ENCODE measurements at places on chromosomes 5 and 9.

DNA sequence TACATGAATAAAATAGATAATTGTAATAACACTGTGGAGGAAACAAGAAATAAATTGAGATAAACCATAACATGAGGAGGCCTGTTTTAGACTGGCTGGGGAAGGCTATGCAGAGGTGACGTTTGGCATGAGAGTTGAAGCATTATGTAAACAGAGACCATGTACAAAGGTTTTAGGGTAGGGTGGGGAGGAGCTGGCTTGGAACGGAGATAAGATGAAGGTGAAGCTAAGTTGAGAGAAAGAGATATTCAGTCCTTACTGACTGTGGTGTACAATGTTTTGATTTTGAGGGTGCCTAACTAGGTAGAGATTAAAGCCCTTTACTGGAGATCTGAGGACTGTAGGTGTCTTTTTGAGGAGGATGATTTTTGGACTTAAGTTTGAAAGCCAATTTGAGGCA is 17.8 kb downstream of the MAN2A1 start:
- DNase-seq, result peak; percentile 47

GRCh38 chr5:81675420-81675819 is 75.5 kb downstream of the SSBP2 start:
- no peak for DNase-seq

- DNase-seq, result no peak
Observed at GRCh38 chr9:36964791-36965190, 69.3 kb downstream of the PAX5 start.

DNA sequence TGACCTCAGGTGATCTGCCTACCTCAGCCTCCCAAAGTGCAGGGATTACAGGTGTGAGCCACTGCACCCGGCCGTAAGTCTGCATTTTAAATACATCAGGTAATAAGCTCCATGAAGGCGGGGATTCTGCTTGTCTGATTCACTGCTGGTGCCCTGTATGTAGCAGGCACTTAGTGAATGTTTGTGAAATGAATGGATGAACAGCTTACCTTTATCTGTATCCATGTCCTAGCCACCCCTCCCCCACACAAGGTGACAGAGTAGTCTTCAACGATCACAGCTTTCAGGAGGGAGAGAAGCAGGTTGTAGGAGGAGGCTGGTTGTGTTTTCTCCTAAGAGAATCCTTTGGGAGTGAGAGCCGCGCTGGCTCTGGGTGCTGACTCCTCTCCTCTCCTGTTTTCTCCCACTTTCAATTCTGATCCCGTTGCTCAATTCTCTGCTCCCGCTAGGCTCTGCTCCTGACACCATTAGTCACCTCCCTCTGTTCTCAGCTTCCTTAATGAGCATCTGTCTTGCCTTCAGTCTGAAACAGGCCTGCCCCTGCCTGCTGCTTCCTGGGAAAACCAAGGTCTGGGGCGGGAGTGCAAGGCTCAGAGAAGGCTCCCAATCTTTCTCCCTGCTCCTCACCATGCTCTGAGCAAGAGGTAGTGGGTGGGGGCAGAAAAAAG is 88.8 kb upstream of the CTNNA1 start:
- DNase-seq, result no peak

DNA sequence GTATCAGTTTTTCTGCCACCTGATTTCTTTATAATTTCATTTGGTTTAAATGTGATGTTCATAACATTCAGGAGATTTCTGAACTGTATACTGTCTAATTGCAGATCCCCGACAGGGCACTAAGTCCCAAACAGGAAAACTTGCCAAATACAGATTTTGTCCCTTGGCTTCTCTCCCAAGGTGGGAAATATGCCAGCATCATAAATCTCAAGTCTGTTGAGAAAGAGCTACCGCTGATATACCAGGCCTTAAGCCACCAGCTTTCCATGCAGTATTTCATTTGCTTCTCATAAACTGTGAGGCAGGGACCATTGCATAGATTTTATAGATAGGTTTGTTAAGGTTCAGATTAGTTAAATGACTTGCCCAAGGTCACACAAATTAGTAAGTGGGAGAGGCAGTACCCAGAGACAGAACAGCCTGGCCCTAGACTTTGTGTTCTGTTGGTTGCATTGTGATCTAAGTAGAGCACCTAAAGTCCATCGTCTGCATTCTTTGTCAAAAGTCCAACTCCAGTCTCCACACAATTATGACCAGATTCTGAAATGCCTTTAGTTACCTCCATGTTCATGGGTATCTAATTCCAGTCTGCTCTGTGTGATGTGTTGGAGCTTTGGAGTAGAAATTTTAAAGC is 16.2 kb downstream of the GPR21 start:
- DNase-seq, result no peak

DNA sequence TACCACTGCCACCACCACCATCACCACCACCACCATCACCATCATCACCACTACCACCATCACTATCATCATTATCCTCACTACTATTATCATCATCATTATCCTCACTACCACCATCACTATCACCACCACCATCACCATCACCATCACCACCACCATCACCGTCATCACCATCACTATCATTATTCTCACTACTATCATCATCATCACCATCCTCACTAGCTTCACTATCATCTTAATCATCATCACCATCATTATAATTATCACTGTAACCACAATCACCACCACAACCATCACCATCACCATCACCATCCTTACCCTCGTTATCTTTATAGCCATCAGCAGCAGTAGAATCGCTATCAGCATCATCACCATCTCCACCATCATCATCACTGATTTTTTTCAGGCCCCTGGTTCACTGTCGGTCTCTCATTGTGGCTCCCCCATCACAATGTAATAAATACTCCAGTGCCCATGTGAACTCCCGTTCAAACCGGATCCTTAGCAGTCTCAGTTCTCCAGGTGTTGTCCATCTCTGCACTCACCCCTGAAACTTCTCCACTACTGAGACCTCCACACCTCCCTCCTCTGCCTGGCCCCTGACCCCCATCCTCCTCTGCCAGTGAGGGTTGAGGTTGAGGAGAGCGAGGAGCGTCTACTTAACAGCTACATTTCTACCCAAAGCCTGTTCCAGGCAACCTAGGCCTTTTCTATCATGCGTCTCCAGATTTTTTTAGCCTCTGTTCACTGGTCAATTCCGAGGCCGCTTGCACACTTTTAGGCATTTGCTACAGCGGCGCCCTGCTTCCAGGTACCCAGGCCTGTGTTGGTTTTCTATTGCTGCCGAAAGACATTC is 238.2 kb downstream of the PBX3 start:
- no peak for DNase-seq

- no peak for DNase-seq
Observed at GRCh38 chr9:6893350-6894131, 135.8 kb downstream of the KDM4C start.

- DNase-seq, result no peak
Observed at GRCh38 chr5:17361331-17361730, 136.7 kb upstream of the TAF11L2 start.

DNA sequence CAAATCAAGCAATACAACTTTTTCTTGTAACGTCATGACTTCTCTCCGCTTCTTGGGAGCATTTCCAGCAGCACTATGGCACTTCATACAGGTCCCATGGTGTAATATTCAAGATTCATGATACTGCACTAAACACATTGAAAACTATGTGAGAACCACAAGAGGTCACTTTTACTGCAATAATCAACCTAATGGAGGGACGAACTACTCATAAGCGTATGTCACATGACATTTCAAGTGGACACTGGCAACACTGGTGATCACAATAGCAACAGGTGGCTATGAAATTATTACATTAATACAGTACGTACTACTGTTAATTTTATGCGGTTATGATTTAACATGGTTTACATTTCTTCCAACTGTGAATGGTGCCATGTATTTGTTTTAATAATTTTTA is 78.6 kb upstream of the TBC1D9B start:
- no peak for DNase-seq

GRCh38 chr5:126656401-126657007 is 55.8 kb downstream of the PHAX start:
- DNase-seq, result no peak

- no peak for DNase-seq
Observed at GRCh38 chr9:129604056-129604765, 16.7 kb downstream of the C9orf50 start.

GRCh38 chr9:128818839-128819715 is 777 bp downstream of the ENDOG start:
- DNase-seq, result no peak

GRCh38 chr5:116378777-116379121 is 195.9 kb downstream of the SEMA6A start:
- no peak for DNase-seq

- DNase-seq, result no peak
Observed at GRCh38 chr5:143488381-143488780, 84.9 kb upstream of the NR3C1 start.

GRCh38 chr9:91885746-91886413 is 64.1 kb downstream of the ROR2 start:
- DNase-seq, result no peak

GRCh38 chr9:87343816-87344430 is 153.7 kb upstream of the DAPK1 start:
- no peak for DNase-seq

DNA sequence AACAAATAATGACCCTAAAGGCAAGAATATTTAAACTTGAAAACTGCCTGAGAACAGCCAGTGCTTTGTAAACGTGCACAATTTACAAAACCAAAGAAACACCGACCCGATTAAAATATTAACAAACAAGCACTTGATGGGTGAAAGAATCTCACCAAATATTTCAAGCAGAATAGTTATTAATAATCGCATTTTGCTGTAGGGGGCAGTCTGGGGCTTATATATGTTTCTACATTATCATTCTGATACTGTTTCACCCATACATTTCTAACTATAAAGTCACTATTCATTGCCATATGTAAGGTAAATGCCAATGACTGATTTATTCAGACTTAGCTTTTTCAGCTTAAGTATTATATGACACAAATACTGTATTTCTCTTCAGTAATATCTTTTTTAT is 37.7 kb downstream of the UBAP2 start:
- DNase-seq, result peak; percentile 33

DNA sequence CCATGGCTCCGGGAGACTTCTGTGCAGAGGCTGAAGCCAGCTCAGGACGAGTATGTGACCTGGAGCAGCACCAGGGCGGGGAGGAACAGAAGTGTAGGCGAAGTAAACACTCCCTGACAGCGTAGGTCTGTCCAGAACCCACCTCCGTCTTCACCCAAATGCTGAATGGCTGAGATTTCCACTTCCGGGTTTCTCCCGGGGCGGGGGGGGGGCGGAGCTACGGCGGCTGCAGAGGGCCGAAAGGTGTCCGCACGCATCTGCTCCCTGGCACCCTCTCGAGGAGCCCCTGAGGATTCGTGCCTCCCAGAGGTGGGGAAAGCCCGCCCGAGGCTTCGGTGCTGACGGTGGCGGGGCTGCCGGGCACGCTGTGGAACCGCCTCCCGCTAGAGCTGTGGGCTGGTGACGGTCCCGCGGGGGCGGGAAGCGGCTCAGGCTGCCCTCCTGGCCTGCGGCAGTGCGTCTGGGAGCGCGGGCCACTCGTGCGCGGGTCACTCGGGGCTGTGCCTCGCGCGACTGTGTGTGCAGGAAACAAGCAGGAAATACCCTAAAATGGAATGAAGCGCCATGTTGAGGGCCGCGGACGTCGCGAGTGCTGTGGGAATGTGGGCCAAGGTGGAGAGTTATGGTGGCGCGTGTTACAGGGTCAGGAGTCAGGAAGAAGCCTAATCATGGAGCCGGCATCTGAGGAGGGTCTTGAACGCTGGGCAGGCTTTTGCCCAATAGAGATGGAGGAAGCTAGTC is 1425.4 kb downstream of the FOXD4L5 start:
- DNase-seq, result no peak

DNA sequence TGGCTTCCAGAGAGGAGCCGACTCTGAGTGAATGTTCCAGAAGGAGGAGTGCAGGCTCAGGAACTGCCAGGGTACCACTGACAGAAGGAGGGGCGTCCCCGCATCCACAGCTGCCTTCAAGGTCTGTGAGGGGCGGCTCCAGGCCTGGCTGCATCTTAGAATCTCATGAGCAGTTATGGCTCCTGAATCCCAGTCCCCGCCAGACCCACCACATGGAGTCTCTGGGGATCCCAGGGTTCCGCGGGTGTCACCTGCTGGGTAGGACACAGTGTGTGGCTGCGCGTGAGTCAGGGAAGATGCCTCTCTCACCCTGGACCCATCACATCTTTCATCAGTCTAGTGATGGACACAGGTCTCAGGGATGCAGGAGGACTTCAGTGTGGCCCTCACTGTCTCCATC is 79.2 kb downstream of the COL5A1 start:
- DNase-seq, result no peak

- no peak for DNase-seq
Observed at GRCh38 chr9:132547976-132548730, 34.3 kb upstream of the BARHL1 start.

- DNase-seq, result no peak
Observed at GRCh38 chr9:4630836-4631235, 31.3 kb upstream of the PLPP6 start.

DNA sequence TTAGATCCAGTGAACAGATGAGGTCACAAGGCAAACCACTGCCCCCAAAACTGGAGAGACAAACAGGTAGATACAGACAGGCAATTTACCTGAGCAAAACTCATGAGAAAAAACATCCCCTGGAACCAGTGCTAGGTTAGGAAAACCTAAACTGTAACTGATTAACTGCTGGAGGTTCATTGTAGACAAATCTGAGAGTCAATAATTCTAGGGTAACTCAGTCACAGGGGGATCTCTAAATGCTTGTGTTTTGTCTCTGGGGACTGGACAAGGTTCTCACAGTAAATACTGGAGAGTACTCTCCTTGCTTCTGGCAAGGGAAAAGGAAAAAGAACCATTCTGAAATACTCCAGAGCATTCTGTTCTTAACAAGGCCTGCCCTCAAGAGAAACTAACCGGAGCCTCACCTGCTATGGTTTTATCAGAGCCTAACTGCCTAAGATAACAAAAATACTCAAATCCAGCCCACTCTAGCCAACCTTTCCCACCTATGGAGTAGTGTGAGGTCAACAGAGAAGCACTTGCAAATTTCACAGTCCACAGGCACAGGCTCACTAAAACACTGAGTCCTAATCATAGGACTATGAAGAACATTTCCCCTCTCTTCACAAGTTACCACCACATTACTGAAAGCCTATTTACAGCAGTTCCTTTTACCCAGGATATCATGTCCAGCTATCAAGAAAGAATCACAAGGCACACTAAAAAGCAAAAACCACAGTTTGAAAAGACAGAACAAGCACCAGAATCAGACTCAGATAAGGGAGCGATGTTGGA is 139.9 kb upstream of the ACOT12 start:
- DNase-seq, result no peak

- no peak for DNase-seq
Observed at GRCh38 chr9:14310311-14310710, 3.6 kb downstream of the NFIB start.

DNA sequence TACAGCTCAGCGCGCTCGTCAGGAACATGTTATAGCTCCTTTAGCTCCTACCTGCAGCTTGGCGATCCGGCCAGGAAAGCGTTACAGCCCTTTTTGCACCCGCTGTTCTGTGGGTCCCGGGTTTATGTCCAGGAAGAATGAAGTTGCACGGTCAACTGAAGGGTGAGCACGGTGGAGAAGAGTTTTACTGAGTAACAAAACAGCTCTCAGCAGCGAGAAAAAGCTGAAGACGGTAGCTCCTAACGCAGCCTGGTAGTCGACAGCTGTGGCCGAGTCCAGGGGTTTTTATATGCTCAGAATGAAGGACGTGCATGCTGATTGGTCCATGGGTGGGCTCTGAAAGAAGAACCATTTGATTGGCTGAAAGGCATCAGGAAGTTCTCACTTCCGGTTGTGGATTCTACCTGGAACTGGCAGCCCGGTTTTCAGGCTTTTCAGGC is 1830.1 kb upstream of the NUDT12 start:
- DNase-seq, result no peak

All from Caco-2 (cell line).